NCI-H187 (cell line): ENCODE measurements at places on chromosomes 13 and 19.

DNA sequence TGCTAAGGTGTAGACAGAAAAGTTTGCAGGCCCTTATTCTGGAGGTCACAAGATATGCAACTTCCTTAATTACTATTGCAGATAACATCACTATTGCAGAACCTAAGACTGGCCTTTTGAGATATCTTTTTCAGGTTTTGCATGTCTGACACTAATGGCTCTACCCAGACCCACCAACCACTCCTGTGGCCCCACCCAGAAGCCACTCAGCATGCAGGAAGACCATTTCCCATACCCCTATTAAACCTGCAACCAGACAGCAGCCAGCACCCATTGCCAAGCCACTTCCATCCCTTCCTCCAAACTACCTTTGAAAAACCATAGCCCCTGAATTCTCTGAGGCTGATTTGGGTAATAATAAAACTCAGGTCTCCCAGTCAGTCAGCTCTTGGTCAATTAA lies 297.6 kb downstream of the SLITRK6 start:
- no peak for DNase-seq

GRCh38 chr13:98312606-98313005 lies 135.5 kb upstream of the RNF113B start:
- DNase-seq = no peak

GRCh38 chr13:25847145-25847544 lies 204.7 kb downstream of the SHISA2 start:
- DNase-seq = no peak

GRCh38 chr19:16564842-16565241 lies 7.4 kb downstream of the SLC35E1 start:
- no peak for DNase-seq

- no peak for DNase-seq
These were observed 306.0 kb downstream of the GPC5 start for GRCh38 chr13:91704398-91704797.

DNA sequence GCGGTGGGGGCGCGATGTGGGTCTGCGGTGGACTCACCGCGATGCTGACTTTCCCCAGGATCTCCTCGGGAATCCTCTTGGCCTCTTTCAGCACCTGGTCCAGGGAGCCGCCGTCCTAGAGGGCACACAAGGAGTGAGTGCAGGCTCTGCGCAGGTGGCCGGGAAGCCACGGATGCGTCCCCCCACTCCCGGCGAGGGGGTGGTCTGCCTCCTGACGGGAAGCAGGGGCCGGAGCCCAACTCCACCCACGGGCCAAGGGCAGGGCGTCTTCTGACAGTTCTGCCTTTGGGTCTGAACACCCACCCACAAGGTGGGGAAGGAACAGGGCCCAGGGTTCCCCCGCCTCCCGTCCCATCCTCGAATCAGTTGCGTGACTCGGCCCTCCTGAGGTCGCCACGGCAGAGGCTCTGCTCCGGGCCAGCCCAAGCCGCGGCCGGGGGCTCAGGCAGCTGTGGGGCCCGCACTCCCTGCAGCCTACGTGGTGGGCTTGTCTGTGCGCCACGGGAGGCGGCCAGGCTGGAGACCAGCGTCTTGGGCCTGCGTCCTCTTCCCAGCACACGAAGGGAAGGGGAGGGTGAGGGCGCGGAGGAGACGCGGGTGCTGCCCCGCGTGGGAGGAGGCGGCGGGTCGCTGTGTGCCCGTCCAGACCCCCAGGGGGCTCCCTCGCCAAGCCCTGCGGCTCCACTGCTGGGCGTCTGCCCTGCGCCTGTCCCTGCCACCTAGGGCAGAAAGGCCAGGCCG lies 21.4 kb downstream of the MAP2K2 start:
- no peak for DNase-seq

DNA sequence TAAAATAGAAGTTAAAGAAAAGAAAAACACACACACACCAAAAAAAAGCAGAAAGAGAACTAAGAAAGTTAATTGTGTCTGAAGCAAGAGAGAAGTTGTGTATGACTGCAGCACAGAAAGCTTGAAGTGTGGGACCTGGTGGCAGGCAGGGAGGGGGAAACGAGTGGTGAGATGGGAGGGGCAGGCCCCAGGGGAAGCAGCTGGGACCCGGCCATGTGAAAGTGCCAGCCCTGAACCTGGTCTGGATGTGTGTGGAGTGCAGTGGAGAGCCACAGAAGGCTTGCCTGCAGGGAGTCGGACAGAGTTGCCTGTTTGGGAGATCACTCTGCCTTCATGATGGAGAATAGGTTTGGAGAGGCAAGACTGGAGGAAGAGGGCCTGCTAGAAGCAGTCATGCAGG lies 199.0 kb downstream of the GGACT start:
- DNase-seq = no peak
